ENCODE measurements at places on chromosomes 3 and 15. TPM values are rescaled to one million over a fixed set of nuclear protein-coding genes. Genes with fewer than 3 reads are reported as not detected.

- DNase-seq, result peak; percentile 60
- no peaks in the 10 kb centered on the region for H3K27me3 ChIP-seq
- no peaks in the 10 kb centered on the region for H3K36me3 ChIP-seq
- H3K27ac ChIP-seq, result no peak overlapping the region
- H3K4me3 ChIP-seq, result no peak overlapping the region
- peaks cover 2% of the 10 kb centered on the region for H3K4me1 ChIP-seq
Observed at GRCh38 chr3:157115069-157116006, 44.6 kb downstream of the CCNL1 start.

DNA sequence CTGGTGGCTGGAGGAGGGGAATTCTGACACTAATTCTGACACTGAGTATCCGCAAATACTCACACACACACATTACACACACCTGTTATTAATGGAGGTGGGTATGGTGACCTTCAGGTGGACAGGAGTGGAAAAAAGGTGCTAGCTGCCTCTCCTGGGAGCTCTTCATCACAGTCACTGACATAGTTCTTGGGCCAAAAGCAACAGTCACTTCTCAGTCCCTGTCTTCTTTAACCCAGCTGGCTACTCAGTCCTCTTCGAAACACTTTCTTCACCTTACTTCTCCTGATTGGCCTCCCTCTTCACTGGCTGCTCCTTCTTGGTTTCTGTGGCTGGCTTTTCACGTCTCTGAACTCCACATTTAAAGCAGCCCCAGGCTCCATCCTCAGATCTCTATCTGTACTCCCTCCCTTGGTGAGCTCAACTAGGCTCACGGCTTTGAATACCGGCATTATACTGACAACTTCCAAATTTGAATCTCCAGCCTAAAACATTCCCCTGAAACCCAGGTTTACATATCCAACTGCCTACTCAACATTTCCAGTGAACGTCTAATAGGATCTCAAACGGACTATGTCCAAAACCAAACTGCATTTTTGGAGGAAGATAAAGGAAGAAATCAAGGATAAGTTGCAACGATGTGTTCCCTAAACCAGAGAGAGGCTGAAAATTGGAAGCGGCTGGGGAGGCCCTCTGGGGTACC, 53.2 kb upstream of the HEG1 start:
- DNase-seq, result no peak
- H3K4me1 ChIP-seq, result no peaks in the 10 kb centered on the region
- no peak overlapping the region for H3K4me3 ChIP-seq
- no peaks in the 10 kb centered on the region for H3K36me3 ChIP-seq

Gene RBP2
- 1,530 TPM for polyA plus RNA-seq

GRCh38 chr3:154034797-154035330, 86.3 kb upstream of the ARHGEF26 start:
- no peaks in the 10 kb centered on the region for H3K4me1 ChIP-seq
- DNase-seq, result no peak
- H3K27me3 ChIP-seq, result no peaks in the 10 kb centered on the region
- no peaks in the 10 kb centered on the region for H3K36me3 ChIP-seq

- no peak overlapping the region for H3K27ac ChIP-seq
- DNase-seq, result no peak
- H3K27me3 ChIP-seq, result no peaks in the 10 kb centered on the region
- H3K4me1 ChIP-seq, result peaks cover 5% of the 10 kb centered on the region
- H3K4me3 ChIP-seq, result no peak overlapping the region
Observed at GRCh38 chr15:90419206-90419605, 31.2 kb downstream of the IQGAP1 start.

Gene C3orf49
- 0.21 TPM for polyA plus RNA-seq

- H3K27me3 ChIP-seq, result peaks cover 2% of the 10 kb centered on the region
- no peak overlapping the region for H3K4me3 ChIP-seq
- no peaks in the 10 kb centered on the region for H3K36me3 ChIP-seq
Observed at GRCh38 chr3:127405010-127405598, 117.3 kb upstream of the PRR20G start.

DNA sequence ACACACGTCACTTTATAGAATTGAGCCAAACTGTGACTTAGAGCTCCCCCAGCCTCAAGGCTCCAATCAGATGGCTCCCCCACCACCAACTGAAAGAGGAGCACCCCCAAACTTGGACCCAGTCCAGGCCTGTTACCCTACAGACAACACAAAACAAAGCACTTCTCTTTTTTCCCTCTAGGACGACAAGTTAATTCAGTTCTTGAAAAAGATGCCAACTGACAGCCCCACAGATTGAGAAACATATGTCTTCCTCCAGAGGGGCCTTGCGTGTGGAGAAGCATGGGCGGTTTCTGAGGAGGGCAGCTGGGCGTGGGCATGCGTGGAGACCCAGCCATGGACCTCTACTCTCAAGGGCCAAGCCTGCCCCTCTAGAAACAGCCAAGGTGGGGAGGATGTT, 229.5 kb downstream of the SHQ1 start:
- H3K36me3 ChIP-seq, result no peaks in the 10 kb centered on the region
- H3K4me1 ChIP-seq, result peaks cover 32% of the 10 kb centered on the region
- H3K27me3 ChIP-seq, result no peaks in the 10 kb centered on the region
- DNase-seq, result no peak

Gene ESYT3
- polyA plus RNA-seq, result not detected

All from small intestine (tissue), 16 donors.